ENCODE measurements at places on chromosomes 1 and 21.

DNA sequence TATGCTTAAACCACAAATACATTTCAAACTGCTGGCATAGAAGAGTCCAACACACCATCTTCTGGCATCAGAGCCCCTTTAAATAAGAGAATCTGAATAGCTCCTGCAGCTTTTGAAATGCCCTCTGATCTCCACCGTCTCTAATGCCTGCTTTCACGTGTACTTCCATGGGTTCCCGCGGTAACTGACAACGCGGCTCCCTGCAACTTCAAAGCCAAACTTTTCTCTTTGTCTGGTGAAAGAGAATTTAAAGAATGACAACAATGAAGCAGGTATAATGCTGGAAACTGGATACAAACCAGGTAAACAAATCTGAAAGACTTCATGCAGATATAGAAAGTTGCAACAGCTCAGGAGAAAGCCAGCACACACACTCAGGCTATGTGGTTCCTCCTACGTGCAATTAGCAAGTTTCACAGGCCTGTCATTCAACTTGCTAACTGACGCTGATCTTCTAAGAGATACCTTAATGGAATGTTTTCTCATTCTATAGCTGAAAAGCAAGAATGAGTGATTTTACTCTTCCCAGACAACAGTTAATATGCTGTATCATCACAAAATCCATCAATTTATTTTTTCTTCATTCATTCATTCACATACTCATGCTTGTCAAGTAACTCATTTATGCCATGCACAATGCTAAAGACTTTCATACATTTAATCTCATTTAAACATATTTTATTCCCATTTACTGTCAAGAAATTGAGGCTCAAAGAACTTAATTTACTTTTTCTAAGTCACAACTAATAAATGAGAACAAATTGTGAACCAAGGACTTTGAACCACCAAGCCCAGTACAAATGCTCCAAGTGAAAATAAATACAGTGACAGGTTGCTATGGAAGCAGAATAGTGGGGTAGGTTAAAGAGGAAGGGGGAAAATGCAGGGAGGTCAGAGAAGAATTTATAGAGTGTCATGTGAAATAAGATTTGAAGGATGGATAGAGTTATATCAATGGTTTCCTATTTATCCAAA, 202.7 kb upstream of the SNX7 start:
- no peak for DNase-seq

DNA sequence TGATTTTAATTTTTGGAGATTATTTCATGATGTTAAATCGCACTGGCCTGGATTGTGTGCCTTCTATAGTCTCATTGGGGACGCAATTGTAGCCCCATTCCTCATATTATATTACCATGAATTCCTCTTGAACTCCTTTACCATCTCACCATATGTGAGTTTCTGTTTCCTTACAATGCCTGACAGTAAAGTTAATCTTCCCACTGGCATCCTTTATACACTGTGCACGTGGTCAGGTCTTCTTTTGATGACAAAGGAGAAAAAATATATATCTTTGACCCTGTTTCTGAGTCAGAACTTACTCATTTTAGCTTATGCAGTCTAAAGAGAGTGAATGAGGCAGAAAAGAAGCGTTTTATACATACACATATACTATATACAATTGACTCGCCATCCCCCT, 774 bp upstream of the ABL2 start:
- DNase-seq: no peak

GRCh38 chr1:54519709-54520108, 28.3 kb upstream of the ACOT11 start:
- no peak for DNase-seq

DNA sequence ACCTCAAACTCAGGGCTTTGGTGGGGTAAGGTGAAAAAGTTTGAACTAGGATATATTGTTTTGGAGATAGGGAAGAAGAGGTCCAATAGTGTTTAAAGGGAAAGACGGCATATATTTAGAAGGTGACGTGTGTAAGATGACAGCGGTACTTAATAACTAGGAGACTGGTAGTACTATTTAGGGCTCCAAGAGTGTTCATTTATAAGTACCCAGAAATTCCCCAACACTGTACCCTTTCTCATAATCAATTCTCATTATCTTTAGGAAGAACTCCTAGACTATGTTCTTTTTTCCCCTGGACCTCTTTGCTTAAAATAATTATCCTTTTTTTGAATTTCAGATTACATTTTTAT, 1.5 kb downstream of the LYPLAL1 start:
- DNase-seq: no peak

- no peak for DNase-seq
Observed at GRCh38 chr1:21246905-21247642, 43.2 kb downstream of the ECE1 start.

GRCh38 chr1:114086601-114087368, 66.9 kb downstream of the SYT6 start:
- no peak for DNase-seq

GRCh38 chr1:226967665-226968064, 27.6 kb downstream of the COQ8A start:
- no peak for DNase-seq

GRCh38 chr1:164858096-164858632, 299.2 kb downstream of the PBX1 start:
- no peak for DNase-seq

- no peak for DNase-seq
Observed at GRCh38 chr1:23796466-23797271, 3.9 kb downstream of the GALE start.

DNA sequence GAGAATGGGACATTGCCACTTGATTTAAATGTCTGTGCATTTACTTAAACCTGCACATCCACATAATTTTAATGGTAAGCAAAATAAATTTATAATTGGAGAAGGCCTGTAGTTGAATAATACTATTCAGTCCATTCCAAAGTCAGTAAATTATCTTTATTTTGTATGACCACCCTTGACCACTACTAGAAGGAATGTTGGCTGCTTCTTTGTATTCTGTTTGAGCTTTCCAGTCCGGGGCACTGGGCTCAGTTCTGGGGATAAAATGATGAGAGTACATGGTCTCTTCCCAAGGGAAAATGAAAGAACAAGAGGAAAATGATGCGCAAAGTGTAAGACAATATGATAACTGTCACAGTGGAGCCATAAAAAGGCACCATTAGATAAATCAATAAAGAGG, 98.9 kb downstream of the CRB1 start:
- DNase-seq: no peak

- DNase-seq: no peak
Observed at GRCh38 chr1:197521118-197521739, 253.2 kb downstream of the CRB1 start.

DNA sequence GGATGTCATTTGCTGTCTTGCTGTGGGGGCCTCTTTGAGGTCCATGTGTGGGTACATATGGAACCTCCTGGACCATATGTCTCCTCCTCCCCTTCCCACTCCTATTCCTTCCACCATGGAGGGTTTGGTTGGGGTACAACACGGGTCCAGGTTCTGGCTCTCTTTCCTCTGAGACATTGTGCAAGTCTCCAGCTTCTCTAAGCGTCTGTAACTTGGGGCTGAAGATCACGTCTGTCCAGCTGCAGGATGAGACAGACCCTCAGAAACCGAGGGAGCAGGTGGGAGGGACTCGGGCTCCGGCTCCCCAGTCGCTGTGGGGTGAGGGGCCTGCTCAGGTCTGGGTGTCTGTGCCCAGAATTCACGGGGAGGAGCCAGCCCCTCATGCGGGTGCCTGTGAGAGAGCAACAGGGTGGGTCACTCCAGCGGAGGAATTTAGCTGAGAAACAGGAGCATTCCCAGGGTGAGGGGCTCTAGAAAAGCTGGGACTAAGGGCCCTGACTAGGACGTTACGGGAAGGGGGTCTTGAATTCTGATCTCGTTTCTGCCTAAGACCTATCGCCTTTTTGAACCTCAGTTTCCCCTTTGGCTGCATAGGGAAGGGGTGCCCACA, 42.0 kb upstream of the DMBX1 start:
- DNase-seq: no peak

DNA sequence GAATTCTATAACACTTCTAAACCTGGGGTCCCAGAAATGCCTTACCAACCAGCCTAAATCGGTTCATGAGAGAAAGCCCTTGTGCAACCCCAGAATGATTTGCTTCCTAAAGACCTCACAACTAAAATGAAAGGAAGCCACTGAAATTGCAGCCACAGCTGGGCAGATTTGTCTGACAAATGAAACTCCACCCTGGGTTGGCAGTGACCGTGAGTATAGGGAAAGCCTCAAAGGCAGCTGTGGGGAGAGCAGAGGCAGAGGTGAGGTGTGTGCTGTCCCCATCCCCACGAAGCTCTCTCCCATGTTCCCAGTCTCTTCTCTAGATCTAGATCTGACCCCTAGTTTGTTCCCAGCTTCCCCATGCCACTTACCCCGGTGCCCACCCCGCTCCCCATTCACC, 23.1 kb downstream of the RHBDL2 start:
- DNase-seq: no peak

DNA sequence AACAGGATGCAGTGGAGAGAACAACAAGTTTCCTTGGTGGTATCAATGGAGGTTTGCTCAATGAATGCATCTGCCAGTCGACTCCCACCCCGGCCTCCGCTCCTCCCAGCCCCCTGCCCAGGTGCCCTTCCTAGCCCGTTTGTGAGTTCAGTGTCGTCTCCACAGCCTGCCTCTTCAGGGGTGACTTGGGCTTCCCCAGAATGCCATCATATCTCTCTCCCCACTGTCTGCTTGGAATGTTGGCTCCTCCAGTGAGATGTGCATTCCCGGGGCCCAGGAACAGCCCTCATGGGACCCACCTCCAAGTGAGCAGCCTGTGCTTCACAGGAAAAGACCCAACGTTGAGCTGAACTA, 30.5 kb downstream of the MATN1 start:
- no peak for DNase-seq

- no peak for DNase-seq
Observed at GRCh38 chr1:71046891-71047634, 553 bp downstream of the PTGER3 start.

GRCh38 chr1:167088746-167089417, 1.3 kb downstream of the GPA33 start:
- no peak for DNase-seq

Data from retinal pigment epithelial cell (primary cell).